ENCODE measurements at places on chromosomes 4 and X. TPM values are rescaled to one million over a fixed set of nuclear protein-coding genes. Genes with fewer than 3 reads are reported as not detected.

Gene AFF1
- total RNA-seq = 60.0 TPM

Gene MAGEA12
- total RNA-seq = not detected

Gene DCAF4L1
- 0.22 TPM for total RNA-seq

Gene CENPVL2
- total RNA-seq = not detected

Gene NUDT10
- 0.27 TPM for total RNA-seq

Gene RASL11B
- total RNA-seq = 0.69 TPM

Gene ZNF630
- total RNA-seq = not detected

Gene SLC4A4
- not detected for total RNA-seq

Gene SLC25A43
- 11.0 TPM for total RNA-seq

Gene FRG2
- not detected for total RNA-seq

Gene ARHGAP36
- total RNA-seq = not detected

Gene CT45A2
- not detected for total RNA-seq

Gene ATP1B4
- total RNA-seq = not detected

Gene GPR173
- 0.10 TPM for total RNA-seq

DNA sequence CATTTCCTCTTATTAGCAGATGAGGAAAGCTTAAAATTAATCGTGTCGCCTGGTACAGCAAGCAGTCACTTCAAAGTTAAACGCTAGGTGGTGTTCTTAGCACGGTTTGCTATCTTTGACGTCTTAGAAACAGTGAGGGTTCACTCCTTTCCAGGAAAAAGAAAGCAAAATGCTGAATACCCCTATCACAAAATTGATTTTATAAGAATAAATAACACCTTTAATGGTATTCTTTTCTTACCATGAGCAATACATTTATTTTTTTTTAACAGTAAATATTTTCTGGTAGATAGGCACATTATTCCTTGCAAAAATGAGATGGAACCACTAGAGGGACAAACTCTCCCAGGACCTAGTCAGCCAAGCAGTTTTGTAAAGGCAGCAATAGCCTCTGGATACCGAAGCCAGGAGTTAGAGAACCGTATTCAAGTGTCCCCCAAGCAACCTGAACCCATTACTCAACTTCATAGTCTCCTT, 153.9 kb downstream of the KDR start:
- DNase-seq = no peak

- DNase-seq = no peak
Measured at GRCh38 chr4:76630741-76631140, 195.7 kb downstream of the SHROOM3 start.

- no peak for DNase-seq
Measured at GRCh38 chrX:112935029-112935428, 94.4 kb upstream of the AMOT start.

- no peak for DNase-seq
Measured at GRCh38 chr4:17468619-17469221, 43.2 kb downstream of the QDPR start.

- no peak for DNase-seq
Measured at GRCh38 chrX:37315511-37316248, 33.5 kb upstream of the PRRG1 start.

DNA sequence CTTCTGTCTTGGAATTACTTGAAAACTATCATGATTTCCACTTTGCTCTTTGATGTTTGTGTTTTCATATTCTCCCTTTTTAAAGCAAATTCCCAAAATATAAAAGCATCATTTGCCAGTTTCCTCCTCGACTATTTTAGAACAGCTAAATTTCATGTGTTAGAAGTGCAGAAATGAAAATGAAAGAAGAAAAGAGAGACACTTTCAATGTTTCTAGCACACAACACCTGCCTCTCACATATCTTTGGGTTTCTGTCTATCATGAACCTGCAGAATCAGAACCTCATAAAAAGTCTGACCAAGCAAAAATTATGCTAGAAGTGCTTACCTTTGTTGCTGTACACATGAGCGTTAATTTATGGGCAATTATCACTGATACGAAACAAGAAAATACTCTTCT, 1.9 kb upstream of the NEUROG2 start:
- no peak for DNase-seq

- no peak for DNase-seq
Measured at GRCh38 chrX:18422325-18422724, 3.1 kb upstream of the CDKL5 start.

GRCh38 chr4:34950926-34951325, 1293.4 kb downstream of the ARAP2 start:
- DNase-seq = no peak

DNA sequence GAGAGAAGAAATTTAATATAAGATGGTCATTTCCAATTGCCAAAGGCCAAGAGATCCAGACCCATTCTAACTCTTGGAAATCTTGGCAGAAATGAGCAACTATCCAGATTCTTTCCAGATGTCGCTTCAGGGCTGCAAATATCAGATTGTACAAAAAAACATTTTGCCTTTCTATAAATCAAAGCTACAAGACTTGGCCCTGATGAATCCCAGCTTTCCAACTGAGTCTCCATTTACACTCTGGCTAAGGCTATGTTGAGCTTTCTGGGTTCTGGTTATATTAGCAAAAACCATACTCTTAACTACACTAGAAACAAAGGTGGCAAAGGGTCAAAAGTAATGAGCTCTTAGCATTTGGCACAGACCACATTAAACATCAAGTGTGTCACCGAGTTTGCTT, 345.8 kb downstream of the OPHN1 start:
- DNase-seq = no peak

- DNase-seq = no peak
Measured at GRCh38 chr4:169915545-169915944, 110.7 kb downstream of the MFAP3L start.

GRCh38 chr4:47907089-47907646, 7.2 kb downstream of the NFXL1 start:
- DNase-seq = no peak

DNA sequence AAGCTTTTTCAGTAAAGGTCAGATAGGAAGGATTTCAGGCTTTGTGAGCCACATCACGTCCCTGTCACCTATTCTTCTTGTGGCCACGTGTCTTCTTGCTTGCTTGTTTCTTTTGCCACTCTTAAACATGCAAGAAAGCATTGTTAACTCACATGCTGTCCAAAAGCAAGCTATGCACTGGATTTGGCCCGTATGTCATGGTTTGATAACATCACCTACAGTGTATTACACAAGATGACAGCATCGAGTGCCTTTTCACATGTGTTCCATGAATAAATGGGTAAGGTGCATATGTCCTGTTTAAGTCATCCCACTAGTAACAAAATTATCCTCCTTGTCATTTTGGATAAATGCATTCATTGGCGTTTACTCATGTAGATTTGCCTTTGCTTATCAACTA, 468.0 kb upstream of the FAT1 start:
- DNase-seq = no peak

GRCh38 chr4:53706422-53707032, 115.2 kb upstream of the LNX1 start:
- DNase-seq = no peak

DNA sequence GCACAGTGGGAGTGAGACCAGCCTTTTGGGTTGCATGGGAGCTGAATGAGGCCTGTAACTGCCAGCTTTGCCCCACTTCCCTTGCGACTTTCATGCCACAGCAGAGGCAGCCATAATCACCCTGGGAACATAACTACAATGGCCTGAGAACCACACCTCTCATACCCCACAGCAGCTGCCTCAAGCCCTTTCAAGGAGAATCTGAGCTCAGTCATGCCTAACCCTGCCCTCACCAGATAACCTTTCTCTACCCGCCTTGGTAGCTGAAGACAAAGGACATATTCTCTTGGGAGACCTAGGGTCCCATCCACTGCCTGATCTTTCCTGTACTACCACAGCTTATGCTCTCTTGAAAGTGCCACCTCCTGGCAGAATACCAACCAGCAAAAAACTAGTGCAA, 599.9 kb upstream of the IGFBP7 start:
- no peak for DNase-seq

DNA sequence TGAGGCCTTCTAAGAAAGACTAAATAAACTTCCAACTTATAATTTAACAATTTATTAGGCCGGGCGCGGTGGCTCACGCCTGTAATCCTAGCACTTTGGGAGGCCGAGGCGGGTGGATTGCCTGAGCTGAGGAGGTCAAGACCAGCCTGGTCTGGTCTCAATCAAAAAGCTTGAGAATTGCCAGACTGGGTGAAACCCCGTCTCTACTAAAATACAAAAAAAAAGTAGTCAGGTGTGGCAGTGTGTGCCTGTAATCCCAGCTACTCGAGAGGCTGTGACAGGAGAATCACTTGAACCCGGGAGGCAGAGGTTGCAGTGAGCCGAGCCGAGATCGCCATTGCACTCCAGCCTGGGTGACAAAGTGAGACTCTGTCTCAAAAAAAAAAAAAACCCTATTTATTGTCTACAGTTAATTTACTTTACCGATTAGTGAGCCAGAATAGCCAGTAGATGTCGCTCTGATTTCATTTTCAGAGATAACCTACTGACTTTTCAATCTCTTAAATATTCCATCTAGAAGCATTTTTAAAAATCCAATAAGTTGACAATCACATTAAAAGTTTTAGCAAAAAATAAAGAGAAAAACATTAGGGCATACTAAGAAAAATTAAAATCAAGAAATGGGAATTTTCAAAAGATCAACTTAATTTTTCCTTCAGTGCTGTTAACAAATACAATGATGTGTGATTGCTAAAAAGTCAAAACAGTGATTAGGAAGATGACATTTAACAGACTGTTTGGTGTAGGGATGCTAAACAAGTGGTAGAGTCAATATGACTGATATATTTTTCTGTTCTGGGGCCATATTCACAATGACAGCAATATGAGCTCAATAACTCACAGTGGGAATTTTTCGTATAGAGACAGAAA, 4.3 kb upstream of the SHROOM3 start:
- DNase-seq = no peak

DNA sequence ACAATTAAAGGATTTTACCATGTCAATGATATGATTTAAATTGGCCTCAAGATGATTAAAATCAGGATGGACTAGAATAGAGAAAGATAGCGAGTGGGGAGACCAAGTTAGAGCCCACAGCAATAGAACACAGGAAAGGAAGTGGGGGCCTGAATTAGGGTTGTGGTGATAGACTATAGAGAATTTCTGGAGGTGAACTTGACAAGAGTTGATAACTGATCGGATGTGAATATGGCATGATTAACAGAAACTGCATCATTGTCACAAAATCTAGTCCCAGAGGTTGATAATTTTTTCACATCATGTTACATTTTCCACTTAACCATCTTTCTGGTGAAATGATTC, 26.3 kb upstream of the TRPC3 start:
- no peak for DNase-seq

- no peak for DNase-seq
Measured at GRCh38 chr4:26151615-26152014, 169.2 kb upstream of the RBPJ start.

GRCh38 chr4:140098455-140099160, 55.4 kb downstream of the MAML3 start:
- DNase-seq = no peak

DNA sequence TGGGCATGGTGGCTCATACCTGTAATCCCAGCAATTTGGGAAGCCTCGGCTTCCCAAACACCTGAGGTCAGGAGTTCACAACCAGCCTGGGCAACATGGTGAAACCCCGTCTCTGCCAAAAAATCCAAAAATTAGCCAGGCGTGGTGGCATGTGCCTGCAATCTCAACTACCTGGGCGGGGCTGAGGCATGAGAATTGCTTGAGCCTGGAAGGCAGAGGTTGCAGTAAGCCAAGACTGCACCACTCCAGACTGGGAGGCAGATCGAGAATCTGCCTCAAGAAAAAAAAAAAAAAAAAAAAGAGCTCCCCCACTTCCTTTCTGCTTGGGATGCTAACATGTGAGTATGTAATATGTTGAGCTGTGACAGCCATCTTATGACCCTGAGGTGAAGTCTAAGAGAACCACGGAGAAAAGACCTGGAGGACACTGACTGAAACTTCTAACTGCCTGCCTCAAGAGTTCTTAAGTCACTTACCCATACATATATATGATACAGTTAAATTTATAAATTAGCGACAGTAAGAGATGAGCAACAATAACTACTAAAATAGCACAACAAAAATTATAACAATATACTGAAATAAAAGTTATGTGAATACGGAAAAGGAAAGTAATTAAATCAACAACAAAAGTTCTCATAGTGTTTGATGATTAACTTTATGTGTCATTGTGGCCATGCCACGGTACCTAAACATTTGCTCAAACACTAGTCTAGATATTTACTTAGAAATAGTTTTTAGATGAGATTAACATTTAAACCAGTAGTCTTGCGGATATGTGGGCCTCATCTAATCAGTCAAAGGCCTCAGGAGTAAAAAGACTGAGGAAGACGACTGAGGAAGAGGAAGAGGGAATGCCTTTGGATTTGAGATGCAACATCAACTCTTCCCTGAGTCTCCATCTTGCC, 178.3 kb downstream of the OPHN1 start:
- DNase-seq = no peak

DNA sequence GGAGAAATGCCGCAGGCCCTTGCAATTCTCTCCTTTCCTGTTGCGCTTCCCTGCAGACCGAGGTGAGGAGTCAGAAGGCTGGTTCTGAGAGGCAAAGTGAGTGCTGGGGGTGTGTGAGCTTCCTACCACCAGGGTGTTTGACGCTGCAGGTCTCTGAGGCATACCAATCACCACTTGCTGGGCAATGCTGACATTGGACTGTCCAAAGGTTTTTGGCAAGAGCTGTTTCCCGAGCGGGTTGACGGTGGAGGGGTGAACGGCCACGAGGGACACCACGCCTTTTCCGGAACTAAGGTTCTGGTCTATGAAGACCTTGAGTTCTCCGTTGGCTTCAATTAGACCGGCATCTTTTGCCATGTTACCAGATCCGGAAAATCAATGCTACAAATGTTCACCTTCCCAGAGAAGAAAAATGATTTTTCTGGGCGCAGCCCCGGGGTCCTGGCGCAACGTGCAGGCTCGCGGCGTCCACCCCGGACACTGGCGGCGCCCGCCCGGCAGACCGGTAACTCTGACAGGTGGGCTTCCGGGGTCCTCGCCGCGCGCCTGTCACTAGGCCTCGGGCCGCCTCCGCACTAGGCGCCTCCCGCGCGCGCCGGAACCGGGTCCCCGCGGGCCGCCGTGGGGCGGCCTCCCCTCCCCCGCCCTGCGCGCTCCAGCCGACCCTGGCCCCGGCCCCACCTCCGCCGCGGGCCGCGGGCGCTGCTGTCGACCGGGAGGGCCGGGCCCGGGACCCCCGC, 44.9 kb upstream of the FAM47C start:
- DNase-seq = no peak

DNA sequence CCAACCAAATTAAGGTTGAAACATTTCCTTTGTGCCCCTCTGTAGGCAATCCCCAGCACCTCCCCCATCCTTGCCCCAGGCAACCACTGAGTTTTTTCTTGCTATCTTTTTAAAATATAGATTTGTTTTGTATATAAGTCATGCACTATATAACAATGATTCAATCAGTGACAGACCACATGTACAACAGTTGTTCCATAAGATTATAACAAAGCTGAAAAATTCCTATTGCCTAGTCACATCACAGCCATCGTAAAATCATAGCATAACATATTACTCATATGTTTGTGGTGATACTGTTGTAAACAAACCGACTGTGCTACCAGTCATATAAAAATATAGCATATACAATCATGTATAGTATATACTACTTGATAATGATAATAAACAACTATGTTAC, 211.9 kb upstream of the NRK start:
- DNase-seq = no peak

GRCh38 chrX:121260596-121261240, 213.3 kb downstream of the GLUD2 start:
- DNase-seq = no peak
